Esophagus muscularis mucosa (tissue), 4 donors: ENCODE measurements at places on chromosomes 6 and 20.

DNA sequence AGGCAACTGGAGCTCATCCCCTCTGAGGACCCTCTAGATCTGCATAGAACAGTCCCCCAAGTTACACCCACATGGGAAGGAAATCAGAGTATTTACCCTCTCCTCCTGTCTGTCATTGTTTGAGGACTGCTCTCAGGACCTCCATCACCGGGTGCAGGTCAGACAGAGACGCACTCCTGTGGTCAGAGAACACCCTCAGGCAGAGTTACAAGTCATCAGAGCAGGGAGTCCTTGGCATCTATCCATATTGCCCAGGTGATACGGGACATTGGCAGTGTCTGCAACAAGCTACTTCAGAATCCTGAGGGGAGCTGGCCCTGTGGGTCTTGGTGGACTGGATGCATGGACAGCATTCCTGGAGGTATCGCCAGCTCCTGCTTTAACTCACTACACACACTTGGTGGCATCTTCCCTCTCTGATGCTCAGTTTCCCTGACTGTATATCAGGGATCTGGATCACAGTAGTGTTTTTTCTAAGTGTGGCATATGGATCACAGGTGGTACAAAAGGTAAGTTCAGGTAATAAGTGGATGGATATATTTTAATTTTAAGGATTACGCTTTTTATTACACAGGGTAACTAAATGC, 15.1 kb upstream of the ISM1 start:
- H3K27ac ChIP-seq, result no peak overlapping the region
- H3K4me3 ChIP-seq, result no peak overlapping the region
- no peaks in the 10 kb centered on the region for H3K27me3 ChIP-seq
- no peaks in the 10 kb centered on the region for H3K4me1 ChIP-seq
- DNase-seq, result no peak

DNA sequence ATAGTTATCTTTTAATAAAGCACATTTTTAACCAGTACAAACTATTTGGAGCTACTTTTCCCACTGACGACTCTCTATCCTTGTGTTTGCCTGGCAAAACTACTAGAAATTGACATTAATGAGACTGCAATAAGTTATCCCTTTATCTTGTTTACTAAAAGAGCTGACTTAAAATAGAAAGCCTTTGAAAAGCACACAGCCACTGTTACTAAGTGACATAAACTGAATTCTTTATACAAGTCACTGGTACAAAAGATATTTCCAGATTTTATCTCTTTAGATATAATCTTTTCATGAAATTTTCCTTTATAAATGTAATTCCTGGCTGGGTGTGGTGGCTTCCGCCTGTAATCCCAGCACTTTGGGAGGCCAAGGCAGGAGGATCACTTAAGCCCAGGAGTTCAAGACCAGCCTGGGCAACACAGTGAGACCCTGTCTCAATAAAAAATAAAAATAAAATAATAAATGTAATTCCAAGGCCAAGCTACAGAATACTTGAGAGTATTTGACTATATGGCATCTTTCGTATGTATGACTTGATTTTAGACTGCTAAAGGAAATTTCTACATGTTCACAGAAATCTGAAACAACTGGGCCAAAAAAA, 9.5 kb downstream of the MBOAT1 start:
- peak overlapping the region; percentile 21 for H3K27ac ChIP-seq
- H3K27me3 ChIP-seq, result no peaks in the 10 kb centered on the region
- peaks cover 67% of the 10 kb centered on the region for H3K4me1 ChIP-seq
- no peak for DNase-seq
- no peak overlapping the region for H3K4me3 ChIP-seq

- H3K4me1 ChIP-seq, result no peaks in the 10 kb centered on the region
- H3K36me3 ChIP-seq, result no peaks in the 10 kb centered on the region
- no peak for DNase-seq
- H3K27ac ChIP-seq, result no peak overlapping the region
- no peaks in the 10 kb centered on the region for H3K27me3 ChIP-seq
These were observed 29.7 kb downstream of the MYO6 start for GRCh38 chr6:75778757-75779156.

DNA sequence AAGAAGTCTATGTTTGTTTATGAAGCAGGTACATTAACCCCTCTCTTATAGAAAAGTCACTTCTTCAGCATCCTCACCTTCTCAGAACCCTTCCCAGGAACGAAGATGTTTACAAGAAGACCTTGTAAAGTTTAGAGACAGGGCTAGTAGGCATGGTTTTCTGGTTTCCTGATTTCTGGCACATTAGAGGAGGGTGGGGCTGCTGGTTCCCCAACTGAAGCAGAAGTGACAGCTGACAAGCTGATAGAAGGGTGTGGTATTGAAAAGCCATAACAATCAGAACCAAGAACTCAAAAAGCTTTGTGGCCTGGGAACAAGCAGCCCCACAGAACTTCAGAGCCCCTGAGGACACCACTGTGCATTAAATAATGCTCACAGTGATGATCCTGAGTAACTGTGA, 91.2 kb downstream of the RTN4IP1 start:
- H3K4me1 ChIP-seq, result no peaks in the 10 kb centered on the region
- no peaks in the 10 kb centered on the region for H3K27me3 ChIP-seq
- DNase-seq, result no peak
- no peak overlapping the region for H3K4me3 ChIP-seq
